Stimulated activated CD8-positive, alpha-beta memory T cell treated with anti-CD3 and anti-CD28 coated beads, Interleukin-7, amount 100 ng/mL, for 48 hours (primary cell): ENCODE measurements at places on chromosomes 5 and 9.

- no peak for DNase-seq
Observed at GRCh38 chr5:178216088-178216534, 11.8 kb downstream of the HNRNPAB start.

DNA sequence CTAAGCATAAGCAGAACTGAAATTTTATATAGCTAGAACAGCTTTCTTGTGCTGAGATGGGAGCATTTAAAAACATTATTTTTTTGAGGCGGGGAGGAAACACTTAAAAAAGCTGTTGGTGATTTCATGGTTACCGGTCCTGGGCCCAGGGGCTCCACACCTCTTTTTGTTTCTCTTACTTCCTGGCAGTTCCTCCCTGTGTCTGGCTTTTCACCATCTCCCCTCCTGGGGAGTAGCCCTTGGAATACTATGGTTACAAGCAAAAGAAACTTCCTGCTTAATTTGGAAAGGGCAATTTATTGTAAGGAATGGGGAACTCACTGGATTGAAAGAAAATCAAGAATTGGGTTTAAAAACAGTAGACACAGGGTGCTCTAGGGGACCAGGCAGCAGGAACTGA is 105.1 kb downstream of the SLC24A2 start:
- DNase-seq, result no peak

DNA sequence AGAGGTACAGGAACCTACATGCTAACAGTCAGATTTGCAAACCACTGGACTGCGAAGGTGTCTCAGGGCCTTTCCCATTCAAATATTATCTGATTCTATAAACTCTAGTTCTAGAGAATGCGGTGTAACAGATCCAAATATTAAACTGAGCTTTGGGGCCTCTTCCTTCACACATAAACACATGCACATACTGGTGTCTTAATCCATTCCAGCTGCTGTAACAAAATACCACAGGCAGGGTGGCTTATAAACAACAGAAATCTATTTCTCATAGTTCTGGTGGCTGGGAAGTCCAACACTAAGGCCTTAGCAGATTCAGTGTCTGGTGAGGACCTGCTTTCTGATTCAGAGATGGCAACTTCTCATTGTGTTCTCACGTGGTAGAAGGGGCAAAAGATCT is 30.2 kb downstream of the RETREG1 start:
- DNase-seq, result no peak

GRCh38 chr5:74290634-74291241 is 349.8 kb downstream of the ENC1 start:
- no peak for DNase-seq

- DNase-seq, result no peak
Observed at GRCh38 chr9:26800322-26800721, 92.3 kb downstream of the CAAP1 start.

DNA sequence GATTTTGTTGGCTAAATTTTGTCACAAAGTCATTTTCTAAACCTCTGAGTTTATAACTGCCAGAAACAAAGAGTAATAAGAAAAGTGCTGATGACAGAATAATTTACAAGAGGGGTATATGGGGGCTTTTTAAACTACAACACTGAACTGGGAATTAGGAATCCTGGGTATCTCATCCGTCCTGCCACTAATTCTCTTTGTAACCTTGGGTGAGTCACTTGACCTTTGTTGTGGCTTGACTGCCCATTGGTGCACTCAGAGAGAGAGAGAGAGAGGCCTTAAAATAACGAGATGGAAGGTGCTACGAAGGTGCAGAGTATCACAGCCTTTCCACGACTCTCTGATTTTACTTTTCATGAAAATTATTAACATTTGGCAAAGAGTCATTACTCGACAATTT is 130.3 kb upstream of the CNTLN start:
- DNase-seq, result no peak

GRCh38 chr5:82265047-82265446 is 13.1 kb downstream of the RPS23 start:
- no peak for DNase-seq

GRCh38 chr9:70147196-70147595 is 103.5 kb downstream of the MAMDC2 start:
- DNase-seq, result no peak

DNA sequence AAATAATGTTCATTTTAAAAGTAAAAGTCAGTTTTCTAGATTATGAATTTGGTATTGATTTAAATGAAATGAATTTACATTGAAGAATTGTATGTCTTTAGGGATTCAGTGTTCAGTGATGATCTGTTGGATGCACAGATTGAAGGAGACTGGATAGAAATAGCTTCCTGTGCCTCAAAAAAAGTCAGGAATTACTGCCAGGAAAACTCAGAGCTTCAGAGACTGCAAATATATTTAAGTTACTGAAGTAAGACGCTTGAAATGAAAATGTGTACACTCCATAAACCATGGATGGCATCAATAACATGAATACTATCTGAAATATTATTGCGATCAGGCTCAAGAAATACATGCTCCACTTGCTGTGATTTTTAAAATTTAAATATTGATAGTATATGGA is 60.3 kb downstream of the ADCY2 start:
- no peak for DNase-seq

DNA sequence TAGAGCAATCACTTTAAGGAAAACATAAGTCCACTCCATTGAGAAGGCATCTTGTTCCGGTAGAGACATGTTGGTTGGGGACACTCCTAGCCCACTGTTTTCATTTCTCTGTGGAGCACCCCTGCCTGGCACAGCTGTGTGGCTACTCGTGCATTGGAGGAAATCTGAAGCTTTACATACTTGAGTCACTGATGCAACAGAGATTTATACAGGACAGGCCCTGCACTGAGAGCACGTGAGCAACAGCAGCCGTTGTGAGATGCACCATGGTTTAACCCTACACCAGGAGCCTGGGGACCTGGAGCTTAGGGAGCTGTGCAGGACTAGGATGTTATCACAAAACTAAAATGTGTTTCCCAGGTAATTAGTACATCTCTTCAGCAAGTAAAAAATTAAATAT is 230.7 kb upstream of the IRX1 start:
- DNase-seq, result no peak

GRCh38 chr9:5511476-5511875 is 1.1 kb downstream of the PDCD1LG2 start:
- no peak for DNase-seq

GRCh38 chr9:9229269-9229668 is 1383.5 kb downstream of the PTPRD start:
- DNase-seq, result no peak

DNA sequence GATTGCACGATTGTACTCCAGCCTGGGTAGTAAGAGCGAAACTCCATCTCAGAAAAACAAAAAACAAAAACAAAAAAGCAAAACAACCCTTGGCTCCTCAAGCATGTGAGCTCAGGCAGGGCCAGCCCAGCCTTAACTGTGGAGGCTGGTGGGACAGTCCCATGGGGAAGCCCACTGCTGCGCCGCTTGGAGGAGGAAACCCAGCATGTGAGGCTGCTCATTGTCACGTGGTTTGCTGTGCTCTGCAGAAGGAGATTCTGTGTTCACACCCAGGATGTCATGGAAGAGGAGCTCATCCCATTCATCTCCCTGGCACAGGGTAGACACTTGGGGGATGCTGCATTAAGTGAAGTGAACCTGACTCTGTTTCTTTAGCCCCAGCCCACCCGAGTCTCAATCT is 4.0 kb downstream of the ZBED3 start:
- no peak for DNase-seq

DNA sequence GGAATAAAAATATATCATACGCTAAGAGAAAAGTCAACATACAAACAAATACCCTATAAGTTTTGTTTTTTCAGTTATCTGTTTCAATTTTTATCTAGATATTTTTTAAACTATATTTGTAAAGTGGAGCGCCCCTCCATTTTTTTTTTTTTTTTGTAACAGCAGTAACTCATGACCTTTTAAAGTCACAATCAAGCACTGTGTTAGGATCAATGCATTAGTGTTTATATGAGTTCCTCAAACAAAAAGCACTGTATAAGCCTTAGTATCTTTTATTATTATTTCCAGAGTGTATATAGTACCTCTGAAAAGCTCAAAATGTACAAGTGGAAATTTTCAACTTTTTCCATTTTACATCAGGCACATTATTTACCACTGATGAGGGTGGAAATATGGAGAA is 20.6 kb downstream of the PFDN1 start:
- no peak for DNase-seq

GRCh38 chr5:142655339-142656267 is 30.3 kb downstream of the FGF1 start:
- DNase-seq, result peak; percentile 32

GRCh38 chr5:100595812-100596173 is 60.6 kb downstream of the FAM174A start:
- DNase-seq, result no peak

- DNase-seq, result no peak
Observed at GRCh38 chr9:125650271-125650737, 56.7 kb downstream of the MAPKAP1 start.

DNA sequence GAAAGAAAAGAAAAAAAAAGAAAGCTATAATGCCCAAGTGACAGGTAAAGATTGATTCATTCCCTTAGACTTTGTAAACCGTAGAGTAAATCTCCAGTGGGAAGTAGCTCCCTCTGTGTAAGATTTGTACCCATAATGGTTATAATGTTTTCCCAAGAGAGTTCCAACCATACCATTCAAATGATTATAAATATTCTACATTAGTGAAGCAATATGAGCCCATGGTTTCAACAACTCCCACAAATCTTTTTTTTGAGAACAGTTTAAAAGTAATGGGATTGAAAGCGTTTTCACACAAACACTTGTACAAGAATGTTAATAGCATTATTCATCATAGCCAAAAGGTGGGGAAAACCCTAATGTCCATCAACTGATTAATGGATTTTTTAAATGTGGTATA is 58.0 kb downstream of the GRAMD2B start:
- no peak for DNase-seq

GRCh38 chr9:122076117-122076516 is 17.0 kb downstream of the TTLL11 start:
- no peak for DNase-seq

DNA sequence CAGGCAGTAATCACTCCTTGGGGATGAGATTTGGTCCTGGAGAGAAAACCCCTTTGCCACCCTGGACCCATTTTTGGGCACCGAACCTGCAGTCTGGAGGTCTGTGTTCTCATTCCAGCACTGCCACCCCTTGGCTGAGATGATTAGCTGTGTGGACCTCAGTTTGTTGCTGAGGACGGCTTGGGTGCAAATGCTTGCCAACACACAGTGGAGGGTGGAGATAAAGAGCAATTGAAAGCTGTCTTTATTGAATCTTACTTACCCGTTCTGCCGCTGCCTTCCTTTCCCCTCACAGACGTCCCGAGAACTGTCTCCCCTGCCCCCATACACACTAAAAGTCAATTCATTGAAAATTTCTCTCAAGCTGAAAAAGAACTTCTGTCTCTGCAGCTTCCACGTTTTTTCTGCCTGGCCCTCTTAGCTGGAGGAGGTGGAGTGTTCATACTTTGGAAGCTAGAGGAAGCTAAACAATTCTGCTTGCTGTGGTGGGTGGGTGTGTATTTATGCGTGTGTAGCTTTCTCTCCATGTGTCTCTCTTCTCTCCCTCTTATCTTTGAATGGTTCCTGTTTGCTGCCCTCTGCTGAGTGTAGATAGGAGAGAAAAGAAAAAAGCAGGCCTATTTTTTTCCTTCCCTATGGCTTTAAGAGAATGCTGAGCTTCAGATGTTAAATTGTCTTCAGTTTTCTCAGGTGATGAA is 6.6 kb downstream of the GALNT10 start:
- DNase-seq, result no peak

DNA sequence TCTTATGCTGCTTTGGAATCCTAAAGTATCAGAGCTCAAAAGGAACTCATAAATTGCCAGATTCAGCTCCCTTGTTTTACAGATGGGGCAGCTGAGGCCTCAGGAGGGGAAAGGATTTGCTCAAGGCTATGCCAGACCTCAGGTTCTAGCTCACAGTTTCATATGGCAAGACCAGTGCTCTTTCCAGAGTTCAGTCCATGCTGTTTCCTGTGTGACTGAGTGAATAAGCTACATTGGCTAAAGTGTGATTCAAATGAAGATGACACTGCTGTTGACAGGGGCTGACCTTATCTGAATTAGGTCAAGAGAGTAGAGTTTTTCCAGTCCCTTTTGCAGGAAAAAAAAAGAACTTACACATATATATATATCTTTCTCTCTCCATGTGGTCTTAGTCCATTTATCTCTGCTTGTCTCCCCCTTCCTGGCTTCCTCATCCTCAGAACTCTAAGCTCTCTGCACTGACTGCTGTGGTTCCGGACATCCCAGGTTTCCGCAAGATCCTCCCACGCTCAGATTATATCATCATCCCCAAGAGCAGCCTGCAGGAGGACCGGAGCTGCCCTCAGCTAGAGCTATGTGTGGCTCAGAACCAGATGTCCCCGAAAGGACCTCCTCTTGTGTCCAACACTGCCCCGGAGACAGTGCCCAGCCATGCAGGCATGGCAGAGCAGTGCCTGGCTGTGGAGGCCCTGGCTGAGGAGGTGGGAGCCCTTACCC is 9.3 kb downstream of the HMGXB3 start:
- no peak for DNase-seq

GRCh38 chr5:77560677-77561263 is 68.7 kb upstream of the WDR41 start:
- no peak for DNase-seq

GRCh38 chr5:176185133-176185733 is 53.0 kb upstream of the SIMC1 start:
- no peak for DNase-seq

- no peak for DNase-seq
Observed at GRCh38 chr9:89467278-89467625, 30.7 kb downstream of the SEMA4D start.

- no peak for DNase-seq
Observed at GRCh38 chr9:129338724-129339430, 160.8 kb upstream of the IER5L start.

DNA sequence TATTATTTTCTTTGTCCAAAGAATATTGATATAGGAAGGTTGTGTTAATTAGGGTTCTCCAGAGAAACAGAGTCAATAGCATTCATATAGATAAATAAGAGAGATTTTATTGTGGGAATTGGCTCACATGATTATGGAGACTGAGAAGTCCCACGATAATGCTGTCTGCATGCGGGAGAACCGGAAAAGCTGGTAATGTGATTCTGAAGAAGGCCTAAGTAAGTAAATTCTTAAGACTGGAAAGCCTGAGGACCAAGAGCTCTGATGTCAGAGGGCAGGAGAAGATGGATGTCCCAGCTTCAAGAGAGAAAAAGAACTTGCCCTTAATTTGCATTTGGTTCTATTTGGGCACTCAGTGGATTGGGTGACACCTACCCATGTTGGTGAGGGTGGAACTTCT is 307.4 kb upstream of the C9orf72 start:
- no peak for DNase-seq

- DNase-seq, result no peak
Observed at GRCh38 chr5:59744531-59744992, 149.0 kb downstream of the PDE4D start.
